ENCODE measurements at places on chromosomes 5 and 9. TPM values are rescaled to one million over a fixed set of nuclear protein-coding genes. Genes with fewer than 3 reads are reported as not detected.

- H3K4me3 ChIP-seq, result no peak overlapping the region
- H3K27me3 ChIP-seq, result no peaks in the 10 kb centered on the region
- H3K4me1 ChIP-seq, result no peaks in the 10 kb centered on the region
- H3K27ac ChIP-seq, result no peak overlapping the region
- peaks cover 11% of the 10 kb centered on the region for H3K36me3 ChIP-seq
These were observed 62.3 kb downstream of the NIPSNAP3B start for GRCh38 chr9:104826079-104826775.

DNA sequence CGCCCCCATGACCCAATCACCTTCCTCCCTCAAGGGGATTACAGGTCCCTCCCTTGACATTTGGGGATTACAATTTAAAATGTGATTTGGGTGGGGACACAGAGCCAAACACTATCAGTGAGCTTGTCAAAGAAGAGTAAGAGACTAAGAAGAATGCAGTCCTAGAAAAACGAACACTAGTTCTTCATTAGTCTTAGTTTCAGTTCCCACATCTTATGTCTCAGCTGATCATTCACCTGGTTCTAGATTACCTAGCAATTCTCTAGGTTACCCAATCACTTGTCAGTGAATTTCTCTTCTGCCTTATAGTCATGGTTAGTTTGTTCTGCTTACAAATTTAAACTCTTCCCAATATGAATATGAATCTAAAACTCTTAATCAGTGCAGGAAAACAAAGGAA is 251.5 kb downstream of the COX7C start:
- H3K36me3 ChIP-seq, result no peaks in the 10 kb centered on the region
- no peaks in the 10 kb centered on the region for H3K27me3 ChIP-seq
- no peak for DNase-seq
- H3K4me1 ChIP-seq, result no peaks in the 10 kb centered on the region
- H3K27ac ChIP-seq, result no peak overlapping the region
- no peak overlapping the region for H3K4me3 ChIP-seq

DNA sequence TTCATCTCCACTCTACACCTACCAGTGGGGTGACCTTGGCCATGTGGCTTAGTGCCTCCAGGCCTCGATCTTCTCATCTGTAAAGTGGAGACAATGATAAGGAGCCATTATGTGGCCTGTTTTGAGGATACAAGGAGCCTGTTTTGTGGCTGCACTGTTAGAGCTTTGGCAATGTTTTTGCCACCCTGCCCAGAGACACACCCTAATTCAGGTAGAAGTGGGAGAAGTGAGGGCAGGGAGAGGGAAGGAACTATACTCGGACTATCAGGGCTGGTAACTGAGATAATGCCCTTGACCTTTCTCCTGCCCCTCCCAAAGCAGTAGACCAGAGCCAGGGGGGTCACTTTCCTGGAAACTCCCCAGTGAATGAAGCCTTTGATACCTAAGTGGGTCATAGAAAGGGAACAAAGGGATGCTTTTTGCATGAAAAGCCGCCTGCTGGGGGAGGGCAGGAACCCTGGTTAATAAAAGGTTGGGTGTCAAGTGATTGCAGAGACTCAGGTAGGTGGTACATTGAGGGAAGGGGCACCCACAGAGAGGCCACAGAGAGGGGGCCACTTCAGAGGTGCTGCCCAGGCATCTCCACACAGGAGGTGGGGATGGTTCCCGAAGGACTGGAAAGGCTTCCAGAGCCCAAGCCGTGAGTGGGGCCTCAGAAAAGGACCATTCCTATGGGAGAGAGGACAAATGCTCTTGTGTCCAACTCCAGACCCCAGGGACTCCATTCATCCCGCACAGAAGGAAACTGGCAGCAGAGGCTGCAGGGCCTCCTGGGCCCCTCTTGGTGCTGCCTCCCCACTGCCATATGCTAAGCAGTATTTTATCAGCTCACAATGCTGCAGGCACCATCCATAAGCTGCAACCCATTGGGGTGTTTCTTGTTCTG is 42.3 kb upstream of the VDAC1 start:
- H3K36me3 ChIP-seq, result no peaks in the 10 kb centered on the region
- peaks cover 6% of the 10 kb centered on the region for H3K4me1 ChIP-seq
- no peak overlapping the region for H3K27ac ChIP-seq
- no peak for DNase-seq

GRCh38 chr5:171728686-171729085 is 56.9 kb upstream of the SMIM23 start:
- H3K27me3 ChIP-seq, result peaks cover 2% of the 10 kb centered on the region

DNA sequence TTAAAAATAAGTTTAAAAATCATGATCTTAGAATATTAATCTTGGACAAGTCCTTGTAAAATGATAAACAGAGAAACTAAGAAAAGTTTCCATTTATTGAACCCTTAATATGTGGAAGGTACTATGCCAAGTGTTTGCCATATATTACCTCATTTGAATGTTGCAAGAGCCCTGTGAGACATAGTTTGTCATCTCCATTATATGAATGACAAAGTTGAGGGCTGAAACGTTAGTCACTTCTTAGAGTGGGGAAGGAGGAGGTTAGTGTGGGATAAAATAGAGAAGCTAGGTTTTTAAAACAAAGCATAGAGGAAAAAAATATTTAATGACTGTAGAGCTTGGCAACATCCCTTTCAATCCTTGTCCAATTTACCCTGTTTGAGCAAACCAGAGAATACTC is 2.0 kb downstream of the TNC start:
- no peaks in the 10 kb centered on the region for H3K4me1 ChIP-seq
- no peaks in the 10 kb centered on the region for H3K36me3 ChIP-seq
- DNase-seq, result no peak
- H3K4me3 ChIP-seq, result no peak overlapping the region

GRCh38 chr5:177453852-177454396 is 7.3 kb downstream of the PRR7 start:
- H3K4me1 ChIP-seq, result peaks cover 34% of the 10 kb centered on the region
- no peak overlapping the region for H3K4me3 ChIP-seq
- H3K27me3 ChIP-seq, result no peaks in the 10 kb centered on the region
- no peaks in the 10 kb centered on the region for H3K36me3 ChIP-seq
- DNase-seq, result no peak
- peak overlapping the region; percentile 98 for H3K27ac ChIP-seq

GRCh38 chr9:125633116-125633745 is 73.8 kb downstream of the MAPKAP1 start:
- no peak for DNase-seq
- H3K4me3 ChIP-seq, result no peak overlapping the region
- no peaks in the 10 kb centered on the region for H3K27me3 ChIP-seq
- H3K4me1 ChIP-seq, result peaks cover 7% of the 10 kb centered on the region
- peaks cover 2% of the 10 kb centered on the region for H3K36me3 ChIP-seq
- H3K27ac ChIP-seq, result no peak overlapping the region

- H3K27me3 ChIP-seq, result no peaks in the 10 kb centered on the region
- H3K4me1 ChIP-seq, result no peaks in the 10 kb centered on the region
- no peak for DNase-seq
- no peak overlapping the region for H3K27ac ChIP-seq
These were observed 71.4 kb upstream of the ATP10B start for GRCh38 chr5:160923411-160923810.

GRCh38 chr5:133675376-133676154 is 63.2 kb upstream of the FSTL4 start:
- no peak overlapping the region for H3K4me3 ChIP-seq

PRLR gene
- polyA plus RNA-seq, result not detected

SCGB3A2 gene
- not detected for polyA plus RNA-seq

SV2C gene
- not detected for polyA plus RNA-seq

BICD2 gene
- 6.0 TPM for polyA plus RNA-seq

IL17B gene
- polyA plus RNA-seq, result not detected

KIF4B gene
- not detected for polyA plus RNA-seq

STRBP gene
- 14.9 TPM for polyA plus RNA-seq

CDO1 gene
- 0.24 TPM for polyA plus RNA-seq

SOWAHA gene
- polyA plus RNA-seq, result not detected
